ENCODE measurements at places on chromosomes 6 and 20. TPM values are rescaled to one million over a fixed set of nuclear protein-coding genes. Genes with fewer than 3 reads are reported as not detected.

Gene CRYBG1
- 34.8 TPM for total RNA-seq

Gene FAM83C
- not detected for total RNA-seq

Gene FAM120B
- total RNA-seq, result 35.8 TPM

Gene NHLRC1
- 0.99 TPM for total RNA-seq

Gene GOPC
- total RNA-seq, result 25.8 TPM

Gene SLC22A1
- total RNA-seq, result 1.8 TPM

Gene UNC5CL
- 4.2 TPM for total RNA-seq

Gene CCN2
- total RNA-seq, result not detected

Gene SPATA25
- total RNA-seq, result 2.0 TPM

Gene COL12A1
- not detected for total RNA-seq

Gene FOXF2
- total RNA-seq, result not detected

Gene REV3L
- total RNA-seq, result 23.0 TPM

Gene CNR1
- total RNA-seq, result not detected

Gene ANKRD66
- not detected for total RNA-seq

Gene SLC35B3
- 12.7 TPM for total RNA-seq

Gene TMEM74B
- 3.5 TPM for total RNA-seq

Gene DUSP15
- total RNA-seq, result not detected

Gene DYNLRB1
- total RNA-seq, result 91.2 TPM

Gene DNMT3B
- 6.6 TPM for total RNA-seq

Gene PACRG
- total RNA-seq, result not detected

Gene KCNK17
- not detected for total RNA-seq

Gene DZANK1
- total RNA-seq, result 2.2 TPM

Gene RSPH9
- total RNA-seq, result not detected

Gene AK9
- total RNA-seq, result 8.2 TPM

Gene ALDH8A1
- 1.3 TPM for total RNA-seq

Gene EPB41L1
- not detected for total RNA-seq

Gene GJA1
- not detected for total RNA-seq

Gene SLC18B1
- 8.8 TPM for total RNA-seq

Gene IFNGR1
- total RNA-seq, result 29.1 TPM

Gene GTSF1L
- total RNA-seq, result not detected

Gene BPI
- not detected for total RNA-seq

Gene HCK
- 0.79 TPM for total RNA-seq

Gene RIPOR2
- total RNA-seq, result 181 TPM

Gene ATG5
- 25.7 TPM for total RNA-seq

Gene PGC
- not detected for total RNA-seq

Gene DLK2
- total RNA-seq, result 0.37 TPM

Gene HSPA1L
- total RNA-seq, result 4.5 TPM

Gene OPN5
- not detected for total RNA-seq

Gene RIPOR3
- not detected for total RNA-seq
